ENCODE measurements at places on chromosomes 2 and 18.

DNA sequence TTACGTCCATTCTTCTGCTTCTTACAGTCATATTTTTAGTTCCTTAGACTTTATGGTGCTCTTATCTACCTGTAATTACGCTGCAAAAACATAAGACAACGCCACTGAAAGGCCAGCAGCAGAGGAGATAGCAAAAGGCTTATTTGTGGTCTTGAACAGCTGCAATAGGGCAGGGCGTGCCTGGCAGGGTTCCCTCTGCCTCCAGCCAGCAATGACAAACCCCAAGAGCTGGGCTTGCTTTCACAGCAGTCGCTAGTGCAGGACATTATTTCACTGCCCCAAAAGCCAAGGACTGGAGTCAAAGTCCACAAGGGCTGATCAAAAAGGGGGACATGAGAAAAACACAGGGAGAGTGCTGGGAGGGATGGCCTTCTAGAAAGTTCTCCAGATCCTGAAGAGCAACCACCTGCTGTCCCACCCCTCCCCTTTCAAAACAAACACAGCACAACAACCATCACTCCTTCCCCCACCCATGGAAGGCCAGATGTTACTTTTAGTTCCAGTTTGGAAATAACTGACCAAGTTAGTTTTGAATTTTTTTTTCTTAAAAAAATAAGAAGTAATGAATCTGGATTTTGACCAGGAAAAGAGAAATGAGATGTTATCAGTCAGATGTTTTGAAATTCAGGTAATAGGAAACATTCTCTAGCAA, 127.8 kb downstream of the RBMS1 start:
- peak; percentile 93 for DNase-seq

- peak; percentile 84 for DNase-seq
These were observed 211.4 kb downstream of the KLHL29 start for GRCh38 chr2:23596316-23596885.

- DNase-seq: no peak
These were observed 87.1 kb downstream of the INPP5D start for GRCh38 chr2:233147136-233147828.

DNA sequence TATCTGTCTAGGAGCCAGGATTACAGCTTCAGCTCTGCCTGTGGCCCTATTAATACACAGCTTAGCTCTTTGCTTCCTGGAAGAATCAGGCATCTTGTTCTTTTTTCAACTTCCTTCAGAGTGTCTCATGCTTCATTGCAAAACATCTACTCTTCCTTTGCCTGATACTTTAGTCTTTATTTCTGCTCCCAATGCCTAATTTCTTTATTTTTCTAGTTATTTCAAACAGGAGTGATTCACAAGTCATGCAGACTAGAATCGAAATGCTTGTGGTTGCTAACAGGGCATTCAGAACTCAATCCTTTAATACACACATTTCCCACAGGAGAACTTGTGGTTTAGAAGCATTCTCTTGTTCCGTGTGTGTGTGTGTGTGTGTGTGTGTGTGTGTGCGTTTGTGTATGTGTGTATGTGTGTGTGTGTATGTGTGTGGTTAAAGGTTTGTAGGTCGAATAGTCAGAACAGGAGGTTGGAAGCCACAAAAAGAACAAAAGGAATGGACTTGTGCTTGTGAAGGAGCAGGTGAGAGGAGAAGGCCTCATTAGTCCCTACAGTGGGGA, 28.3 kb upstream of the INSIG2 start:
- peak; percentile 93 for DNase-seq

All from myocyte (in vitro differentiated cells).